ENCODE measurements at places on chromosomes 2 and 18.

GRCh38 chr2:46252891-46253659, 44.1 kb upstream of the EPAS1 start:
- no peak for DNase-seq

DNA sequence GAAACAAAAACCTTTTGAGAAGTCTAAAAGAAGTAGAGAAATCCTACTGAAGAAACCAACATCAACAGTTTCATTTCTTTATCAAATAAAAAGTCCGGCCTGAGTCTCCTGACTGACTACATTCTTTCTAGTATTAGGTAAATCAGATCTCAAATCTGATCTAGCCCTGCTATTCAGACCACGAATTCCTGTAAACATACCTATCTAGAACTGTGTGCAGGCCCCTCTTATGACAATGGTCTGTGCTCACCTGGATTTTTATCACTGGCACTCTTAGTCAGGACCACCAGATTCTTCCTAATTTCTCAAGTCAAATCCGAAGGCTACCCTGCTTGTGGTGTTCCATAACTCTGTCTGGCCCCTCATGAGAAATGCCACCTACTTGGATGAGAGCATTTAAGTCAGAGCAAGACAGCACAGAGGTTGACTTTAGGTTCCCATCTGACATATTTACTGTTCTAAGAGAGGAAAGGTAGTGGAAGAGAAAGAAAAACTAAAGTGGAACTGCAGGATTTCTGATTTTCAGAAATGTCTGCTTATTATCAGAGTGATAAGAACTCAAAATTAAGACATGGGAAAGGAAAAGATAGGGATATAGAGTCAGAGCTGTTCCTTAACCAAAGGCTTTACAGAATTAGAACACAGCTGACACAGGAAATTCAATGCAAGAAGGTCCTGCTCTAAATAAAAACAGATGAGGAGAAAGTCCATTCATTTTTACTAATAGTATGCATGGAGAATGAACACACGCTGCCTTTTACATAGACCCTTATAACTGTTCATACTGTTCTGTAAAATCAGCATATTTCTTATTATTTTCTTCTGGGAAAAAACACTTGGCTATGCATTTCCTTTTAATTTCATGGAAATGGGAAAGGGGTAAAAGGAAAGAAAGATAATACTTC, 56.5 kb downstream of the SLC8A1 start:
- no peak for DNase-seq

GRCh38 chr2:120118471-120118870, 104.7 kb downstream of the TMEM185B start:
- no peak for DNase-seq

DNA sequence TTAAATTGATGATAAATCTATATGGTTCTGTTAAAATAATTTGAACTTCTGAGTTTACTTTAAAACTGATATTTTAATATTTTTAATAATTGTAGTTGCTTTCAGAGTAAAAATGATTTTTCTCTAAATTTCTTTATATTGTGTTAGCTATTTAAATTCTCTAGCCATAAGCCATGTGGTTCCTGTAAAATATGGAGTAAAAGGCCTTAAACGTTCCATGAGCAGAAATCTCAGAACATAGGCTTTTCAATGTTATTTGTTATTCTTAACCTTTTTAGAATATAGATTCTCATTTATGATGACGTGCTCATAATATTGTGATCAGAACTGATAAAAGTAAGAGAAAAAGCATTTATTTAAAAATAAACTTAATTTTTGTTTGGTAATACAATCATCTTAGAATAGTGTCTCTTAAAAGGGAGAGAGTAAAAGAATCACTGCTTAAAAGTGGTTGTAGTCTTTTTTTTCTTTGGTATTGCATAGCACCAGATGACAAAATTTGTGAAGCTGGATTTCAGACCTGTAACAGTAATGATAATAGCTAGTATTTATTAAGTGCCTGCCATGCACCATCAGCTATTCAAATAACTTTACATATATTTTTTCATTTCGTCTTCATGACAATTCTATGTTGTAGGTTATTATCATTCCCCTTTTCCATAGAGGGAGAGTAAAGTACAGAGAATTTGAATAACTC, 2.7 kb downstream of the BMPR2 start:
- no peak for DNase-seq

- no peak for DNase-seq
Observed at GRCh38 chr2:52391621-52392020, 1359.7 kb upstream of the NRXN1 start.

DNA sequence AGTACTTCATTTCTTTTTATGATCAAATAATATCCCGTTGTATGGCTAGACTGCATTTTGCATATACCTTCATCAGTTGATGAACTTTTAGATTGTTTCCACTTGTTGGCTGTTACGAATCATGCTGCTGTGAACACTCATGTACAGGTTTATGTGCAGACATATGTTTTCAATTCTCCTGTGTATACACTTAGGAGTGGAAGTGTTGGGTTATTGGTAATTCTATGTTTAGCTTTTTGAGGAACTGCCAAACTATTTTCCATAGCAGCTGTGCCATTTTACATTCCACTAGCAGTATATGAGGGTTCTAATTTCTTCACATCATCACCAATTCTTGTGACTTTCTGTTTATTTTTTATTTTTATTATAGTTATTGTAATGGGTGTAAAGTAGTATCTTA, 32.1 kb upstream of the LCLAT1 start:
- DNase-seq: no peak

- DNase-seq: no peak
Observed at GRCh38 chr18:40553029-40553428, 1402.0 kb upstream of the PIK3C3 start.

GRCh38 chr18:46578987-46579386, 78.0 kb downstream of the LOXHD1 start:
- DNase-seq: no peak

- no peak for DNase-seq
Observed at GRCh38 chr2:62785216-62785615, 79.7 kb downstream of the EHBP1 start.

DNA sequence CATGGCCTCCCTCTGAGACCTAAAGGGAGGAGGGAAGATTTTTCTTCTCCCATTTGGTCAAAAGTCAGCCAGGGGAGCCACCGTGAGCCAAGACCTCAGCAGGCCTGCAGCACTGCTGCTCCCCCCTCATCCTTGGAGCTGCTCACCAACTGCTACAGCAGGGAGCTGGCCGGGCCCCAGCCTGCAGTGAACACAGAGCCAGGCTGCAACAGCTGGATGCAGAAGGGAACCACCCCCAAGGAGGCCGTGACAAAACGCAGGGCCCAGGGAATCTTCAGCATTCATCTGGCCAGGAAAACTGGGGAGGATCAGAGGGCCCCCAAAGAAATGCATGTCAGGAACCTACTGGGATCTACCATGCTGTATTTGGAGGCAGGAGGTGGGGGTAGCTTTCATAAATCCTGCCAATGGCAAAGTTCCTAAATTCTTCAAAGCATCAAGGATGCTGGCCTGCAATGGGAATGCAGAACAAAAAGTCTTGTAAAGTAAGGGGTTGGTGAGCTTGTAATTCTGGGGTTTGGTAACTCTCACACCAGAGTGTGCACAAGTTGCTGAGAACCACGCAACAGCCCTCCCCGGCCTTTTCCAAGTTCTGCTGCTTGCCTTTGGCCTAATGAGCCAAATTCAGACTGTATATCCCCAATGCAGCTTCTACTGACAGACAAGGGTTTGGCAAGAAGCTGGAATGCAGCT, 61.0 kb downstream of the CACNB4 start:
- no peak for DNase-seq

GRCh38 chr2:197708331-197708730, 3.2 kb downstream of the MARS2 start:
- no peak for DNase-seq

GRCh38 chr2:197037863-197038398, 111.4 kb upstream of the PGAP1 start:
- no peak for DNase-seq

DNA sequence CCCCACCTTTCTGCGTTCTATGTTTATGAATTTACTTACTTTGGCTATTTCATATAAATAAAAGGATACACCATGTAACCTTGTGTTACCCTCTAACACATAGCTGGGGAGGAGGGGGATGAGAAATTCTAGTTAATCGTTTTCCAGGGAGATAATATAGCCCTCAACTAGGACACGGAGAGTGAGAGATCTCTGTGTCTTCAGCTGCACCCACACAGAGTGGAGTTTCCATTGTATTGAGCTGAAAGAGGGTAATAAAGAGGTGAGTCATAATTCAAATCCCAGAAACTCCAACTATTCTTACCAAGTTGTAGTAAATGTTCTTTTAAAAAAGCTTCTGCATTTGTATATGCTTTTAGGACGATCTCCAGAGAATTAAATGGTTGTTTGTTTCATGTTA, 110.1 kb upstream of the SULT1C3 start:
- DNase-seq: no peak

GRCh38 chr2:72141032-72141645, 6.5 kb downstream of the CYP26B1 start:
- DNase-seq: no peak

DNA sequence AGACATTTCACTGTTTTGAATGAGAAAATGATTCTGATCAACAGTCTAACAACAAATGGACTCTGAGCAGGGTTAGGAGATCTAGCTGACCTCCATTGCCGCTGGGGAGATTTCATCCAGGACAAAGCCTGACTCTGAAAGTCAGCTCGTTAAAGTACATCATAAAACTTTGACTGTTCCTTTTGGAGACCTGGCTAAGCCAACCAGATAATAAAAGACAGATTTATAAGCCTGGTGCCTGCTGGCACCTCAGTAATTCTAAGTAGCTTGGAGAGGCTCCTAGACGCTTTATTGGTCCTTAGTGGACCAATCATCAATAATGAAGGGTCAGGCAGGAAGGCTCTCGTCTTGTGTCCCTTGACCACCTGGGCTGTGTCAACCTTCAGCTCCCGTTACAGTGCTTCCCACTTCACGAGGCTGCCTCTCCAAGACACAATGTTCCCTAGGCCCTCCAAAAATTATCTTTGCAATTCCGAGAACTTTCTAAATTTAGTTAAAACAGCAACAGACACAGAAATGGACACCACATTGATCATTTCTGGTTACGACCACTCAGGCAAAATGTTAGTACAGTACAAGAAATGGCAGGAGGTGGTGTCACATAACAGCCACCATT, 47.9 kb upstream of the PMAIP1 start:
- no peak for DNase-seq

- DNase-seq: no peak
Observed at GRCh38 chr2:165032559-165032958, 77.2 kb upstream of the SLC38A11 start.

DNA sequence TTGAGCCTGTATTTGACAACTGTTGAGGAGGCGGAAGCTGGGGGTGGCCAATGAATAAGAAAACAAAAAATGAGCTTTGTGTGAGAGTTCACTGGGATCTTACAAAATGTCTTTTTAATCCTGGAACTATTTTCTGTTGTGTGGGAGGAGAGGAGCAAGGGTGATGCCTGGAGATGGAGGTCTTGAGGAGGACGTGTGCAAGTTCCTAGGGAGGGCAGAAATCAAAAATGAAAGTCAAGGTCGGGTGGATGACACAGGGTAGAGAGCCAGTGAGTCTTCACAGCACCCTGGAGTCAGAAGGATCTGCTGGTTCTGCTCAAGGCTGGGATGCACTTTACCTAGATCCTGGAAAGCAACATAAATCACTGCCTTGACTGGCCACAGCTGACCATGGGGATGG, 180.3 kb upstream of the PKDCC start:
- DNase-seq: no peak

- no peak for DNase-seq
Observed at GRCh38 chr2:190930411-190930810, 49.8 kb downstream of the GLS start.

- DNase-seq: no peak
Observed at GRCh38 chr2:86370579-86370978, 33.2 kb upstream of the REEP1 start.

GRCh38 chr2:102337012-102337411, 18.6 kb upstream of the IL18R1 start:
- DNase-seq: no peak

GRCh38 chr2:180184506-180184905, 177.4 kb upstream of the CWC22 start:
- no peak for DNase-seq

DNA sequence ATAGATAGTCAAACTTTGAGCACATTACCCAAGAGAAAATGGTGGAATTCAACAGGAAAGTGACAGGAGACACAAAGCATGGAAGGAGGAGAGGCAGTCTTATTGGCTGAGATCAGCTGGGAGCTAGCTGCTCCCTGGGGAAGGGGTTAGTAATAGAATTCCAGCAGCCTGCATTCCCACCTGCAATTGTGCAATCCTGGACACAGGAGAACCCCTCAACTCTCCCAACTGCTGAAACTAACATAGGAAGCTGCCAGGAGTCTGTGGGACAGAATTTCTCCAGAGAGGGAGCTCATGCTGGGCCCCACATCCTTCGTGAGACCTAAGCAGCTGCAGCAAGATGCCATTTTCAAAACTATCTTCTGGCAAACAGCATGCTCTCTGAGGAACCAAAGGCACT, 69.8 kb upstream of the ACVR1C start:
- DNase-seq: no peak

GRCh38 chr2:189232759-189233406, 53.3 kb upstream of the COL5A2 start:
- no peak for DNase-seq

DNA sequence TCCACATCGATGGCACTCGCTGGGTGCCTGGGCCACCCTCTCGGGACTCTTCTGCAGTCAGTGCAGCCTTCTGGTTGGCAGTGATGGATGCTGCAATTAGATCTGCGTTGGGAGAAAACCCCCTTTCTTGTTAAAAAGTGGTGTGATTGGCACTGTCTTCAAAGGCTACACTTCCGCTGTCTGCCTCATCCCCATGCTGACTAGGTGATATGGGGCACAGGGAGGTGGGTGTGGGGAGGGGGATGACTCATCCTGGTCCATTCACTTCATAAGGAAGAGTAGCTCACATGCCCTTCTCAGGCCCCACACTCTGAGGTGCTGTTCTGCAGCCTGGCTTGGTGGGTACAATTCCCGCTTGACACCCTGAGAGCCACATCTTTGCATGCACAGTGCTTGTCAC, 77.4 kb downstream of the THNSL2 start:
- DNase-seq: no peak

DNA sequence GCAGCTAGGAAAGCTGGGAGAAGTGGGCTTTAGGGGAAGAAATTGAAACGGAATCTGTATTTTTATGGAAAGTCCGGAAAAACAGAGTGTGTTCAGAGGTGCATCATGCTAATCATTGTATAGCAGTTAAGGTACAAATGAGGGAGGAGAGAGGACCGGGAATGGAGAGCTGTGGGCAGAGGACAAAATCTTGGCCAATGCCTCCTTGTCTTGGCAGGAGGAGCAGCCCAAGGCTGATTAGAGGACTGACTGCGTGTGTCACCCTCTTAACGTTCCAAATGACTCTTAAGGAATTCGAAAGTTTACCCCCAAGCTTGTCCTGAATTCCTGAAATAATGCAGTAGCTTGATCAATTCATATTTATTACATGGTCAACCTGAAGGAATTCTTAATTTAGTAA, 81.0 kb downstream of the ZNF236 start:
- no peak for DNase-seq

- DNase-seq: no peak
Observed at GRCh38 chr2:46431481-46432235, 47.7 kb upstream of the TMEM247 start.

Data from thyroid gland (tissue), 4 donors.